Right atrium auricular region (tissue), 2 donors: ENCODE measurements at places on chromosomes 16 and 17. TPM values are rescaled to one million over a fixed set of nuclear protein-coding genes. Genes with fewer than 3 reads are reported as not detected.
A peak's percentile ranks its signal among the peaks of the same experiment; 100 is the strongest.

DNA sequence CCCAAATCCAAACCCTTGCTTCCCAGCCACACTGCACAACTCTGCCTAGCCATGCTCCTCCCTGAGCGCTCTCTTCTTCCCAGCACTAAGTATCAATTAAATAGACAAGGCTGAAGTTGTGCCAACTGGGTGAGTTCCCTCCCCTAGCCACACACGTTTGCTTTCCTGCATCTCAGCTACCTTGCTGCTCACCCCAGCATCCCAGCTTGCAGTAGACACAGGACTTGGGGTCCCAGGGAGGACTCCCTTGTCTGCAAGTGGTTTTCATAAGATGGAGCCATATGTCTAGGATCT lies 4.9 kb downstream of the CCDC182 start:
- DNase-seq: no peak

The TNFSF12 gene
- 39.6 TPM for total RNA-seq

GRCh38 chr17:28963055-28963611 lies 11.8 kb upstream of the PHF12 start:
- DNase-seq: no peak

The FBXW10B gene
- total RNA-seq: not detected

- no peak for DNase-seq
These were observed 111.2 kb downstream of the SHISA9 start for GRCh38 chr16:13012601-13013000.

The ARL4D gene
- 24.1 TPM for total RNA-seq

DNA sequence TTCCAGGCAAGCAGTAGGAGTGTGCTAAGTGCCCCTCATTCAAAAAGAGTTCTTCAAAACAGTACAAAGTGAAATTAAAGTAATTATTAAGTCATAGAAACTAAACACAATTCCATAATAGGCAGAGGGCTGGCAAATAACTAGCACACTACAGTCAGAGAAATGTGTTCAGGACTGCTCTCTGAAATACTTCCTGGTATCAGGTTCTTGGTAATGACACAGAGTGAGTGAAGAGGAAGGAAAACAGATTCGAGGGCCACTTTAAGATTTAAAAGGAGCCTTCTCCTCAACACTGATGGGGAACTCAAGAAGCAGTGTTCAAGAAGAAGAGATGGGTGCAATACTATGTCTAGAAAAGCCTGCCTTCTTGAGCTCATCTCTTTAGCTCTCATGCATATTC lies 139.2 kb downstream of the TOX3 start:
- DNase-seq: no peak

DNA sequence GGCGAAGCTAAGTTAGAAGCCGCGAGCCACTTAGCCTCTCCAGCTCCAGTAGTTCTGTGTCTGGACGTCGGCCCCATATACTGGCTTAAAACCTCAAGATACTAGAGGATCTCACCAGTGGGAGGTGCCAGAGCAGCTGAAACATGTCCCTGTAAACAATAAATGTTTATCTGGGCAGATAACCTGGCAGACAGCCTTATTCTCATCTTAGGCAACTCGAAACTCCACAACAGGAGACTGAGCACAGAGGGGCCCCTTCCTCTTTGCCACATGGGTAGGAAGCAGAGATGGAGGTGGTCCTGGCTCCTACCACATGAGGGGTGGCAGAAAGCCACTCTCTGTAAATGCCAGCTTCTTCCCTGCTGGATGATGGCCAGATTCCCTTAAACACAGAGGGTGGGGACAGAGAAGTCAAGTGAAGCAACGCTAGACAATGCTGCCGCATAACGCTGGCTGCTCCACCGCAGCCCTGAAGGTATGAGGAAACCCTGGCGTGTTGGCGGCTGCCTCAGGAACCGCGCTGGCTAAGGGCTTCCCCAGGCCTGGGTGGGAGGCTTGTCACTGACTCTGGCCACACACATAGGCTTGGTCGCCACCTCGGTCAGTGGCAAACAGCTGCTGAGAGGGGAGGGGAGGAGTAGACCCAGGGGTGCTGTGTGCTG lies 67.9 kb downstream of the HIC1 start:
- peak; percentile 84 for DNase-seq

- no peak for DNase-seq
These were observed 164.8 kb downstream of the HAPSTR1 start for GRCh38 chr16:9256196-9256595.
